AG04450 (cell line): ENCODE measurements at places on chromosomes 5 and 9.
A peak's percentile ranks its signal among the peaks of the same experiment; 100 is the strongest.

DNA sequence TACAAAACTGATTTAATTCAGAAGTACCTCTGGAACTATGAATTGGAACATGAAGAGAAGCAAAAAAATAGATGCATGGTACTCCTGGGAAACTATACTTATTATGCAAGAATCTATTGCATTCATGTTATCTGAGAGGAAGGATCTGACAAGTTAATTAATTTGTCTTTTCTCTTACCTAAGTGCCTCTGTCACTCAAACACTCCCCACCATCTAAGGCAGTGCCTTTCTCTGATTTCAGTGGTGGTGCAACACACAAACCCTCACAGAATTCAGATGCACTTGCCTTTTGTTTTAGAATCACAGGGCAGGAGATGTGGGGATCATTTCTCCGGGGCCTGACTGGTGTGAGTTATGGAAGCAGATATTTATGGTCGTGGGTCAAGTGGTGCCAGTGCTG, 52.5 kb upstream of the C9orf72 start:
- no peak for DNase-seq

DNA sequence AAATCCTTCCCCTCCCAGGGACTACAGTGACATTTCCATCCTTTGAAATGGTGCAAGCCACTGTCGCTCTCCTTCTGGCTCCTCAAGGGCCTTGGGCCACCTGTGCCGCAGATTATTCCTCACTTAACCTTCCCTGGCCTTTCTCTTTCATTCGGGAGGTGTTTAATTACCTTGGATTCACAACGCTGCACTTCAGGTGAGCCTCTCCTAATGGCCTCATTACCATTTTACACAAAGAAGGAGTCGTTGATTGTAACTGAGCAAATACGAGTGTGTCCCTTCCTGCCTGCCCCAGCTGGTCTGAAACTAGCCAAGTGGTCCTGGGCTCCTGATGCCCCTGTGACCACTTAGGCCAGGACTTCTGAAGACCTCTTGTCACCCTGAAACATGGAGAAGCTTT, 205.0 kb downstream of the CRB2 start:
- no peak for DNase-seq

GRCh38 chr5:41587668-41588067, 77.3 kb upstream of the PLCXD3 start:
- no peak for DNase-seq

- DNase-seq: no peak
Measured at GRCh38 chr5:107032629-107033028, 638.1 kb downstream of the EFNA5 start.

- no peak for DNase-seq
Measured at GRCh38 chr5:61362796-61363368, 30.8 kb downstream of the ZSWIM6 start.

- no peak for DNase-seq
Measured at GRCh38 chr9:3768286-3768685, 242.5 kb upstream of the RFX3 start.

DNA sequence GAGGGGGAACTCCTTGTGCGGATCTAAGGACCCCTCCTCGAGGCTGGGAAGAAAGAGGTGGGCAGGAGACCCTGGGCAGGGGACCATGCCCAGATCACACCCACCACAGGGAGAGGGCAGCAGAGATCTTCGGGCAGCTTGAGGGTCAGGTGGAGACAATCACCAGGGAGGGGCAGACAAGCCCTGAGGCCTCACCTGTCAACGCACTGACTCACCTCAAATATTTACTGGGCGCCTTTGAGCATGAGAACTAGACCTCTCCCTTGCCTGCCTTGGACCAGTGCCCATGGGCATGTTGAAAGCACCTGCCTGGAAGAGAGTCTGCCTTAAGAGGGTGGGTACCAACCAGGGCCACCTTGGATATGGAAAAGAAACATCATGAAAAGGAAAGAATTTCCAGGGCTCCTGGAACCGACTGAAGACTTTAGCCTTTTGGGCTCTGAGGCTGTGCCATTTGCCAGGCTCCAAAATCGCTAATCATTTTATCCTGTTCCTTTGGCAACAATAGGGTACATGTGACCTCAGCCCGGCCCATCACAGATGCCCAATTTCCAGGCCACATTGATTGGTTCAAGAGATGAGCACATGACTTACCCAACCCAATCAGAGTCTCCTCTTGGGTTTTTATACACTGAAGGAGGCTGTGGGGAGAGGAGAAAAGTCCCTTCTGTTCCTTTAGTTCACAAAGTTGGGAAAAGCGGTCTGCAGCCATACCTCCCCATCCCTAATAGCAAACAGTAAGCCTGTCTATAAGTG, 10.4 kb upstream of the SPINK4 start:
- DNase-seq: no peak

DNA sequence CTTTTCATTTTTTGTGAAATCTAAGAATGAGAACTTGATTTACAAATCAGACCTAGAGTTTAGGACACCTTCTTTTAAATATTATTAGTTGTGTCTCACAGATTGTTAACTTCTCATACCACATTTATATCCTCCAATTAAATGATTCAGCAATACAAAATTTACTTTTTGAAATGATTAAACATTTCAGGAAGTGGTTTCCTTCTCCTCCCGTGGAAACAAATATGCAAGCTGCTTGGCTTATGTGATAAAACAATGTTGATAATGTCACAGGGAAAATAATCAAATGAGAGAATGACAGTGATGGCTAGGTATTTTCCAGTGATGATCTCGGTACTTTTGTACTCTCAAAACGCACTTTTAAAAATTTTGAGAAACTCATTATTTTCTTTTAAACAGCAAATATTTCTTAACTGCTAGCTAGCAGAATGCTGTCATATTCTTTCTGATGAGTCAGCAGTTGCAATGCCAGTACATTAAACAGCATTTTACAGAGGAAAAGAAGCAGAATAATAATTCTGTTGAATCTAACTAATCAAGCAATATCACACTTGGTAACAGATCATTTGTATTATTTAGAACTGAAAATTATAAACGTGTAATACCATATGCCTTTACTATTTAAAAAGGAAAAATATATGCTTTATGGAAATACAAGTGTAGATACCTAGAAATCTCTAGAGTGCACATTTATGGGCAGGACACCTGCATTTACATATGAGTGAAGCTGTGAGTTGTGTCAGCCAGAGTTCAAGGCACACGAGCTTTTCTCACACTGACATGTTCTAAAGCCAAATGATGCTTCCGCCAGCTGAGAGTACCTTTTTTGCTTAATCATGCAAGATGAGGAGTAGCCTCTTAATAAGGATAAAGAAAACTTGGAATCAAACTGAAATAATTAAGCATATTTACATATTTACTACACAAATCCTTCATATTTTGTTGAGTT, 53.6 kb upstream of the CDH18 start:
- no peak for DNase-seq

GRCh38 chr5:144598451-144599068, 427.9 kb downstream of the KCTD16 start:
- DNase-seq: no peak

GRCh38 chr9:94655739-94656138, 16.4 kb upstream of the FBP1 start:
- DNase-seq: no peak

DNA sequence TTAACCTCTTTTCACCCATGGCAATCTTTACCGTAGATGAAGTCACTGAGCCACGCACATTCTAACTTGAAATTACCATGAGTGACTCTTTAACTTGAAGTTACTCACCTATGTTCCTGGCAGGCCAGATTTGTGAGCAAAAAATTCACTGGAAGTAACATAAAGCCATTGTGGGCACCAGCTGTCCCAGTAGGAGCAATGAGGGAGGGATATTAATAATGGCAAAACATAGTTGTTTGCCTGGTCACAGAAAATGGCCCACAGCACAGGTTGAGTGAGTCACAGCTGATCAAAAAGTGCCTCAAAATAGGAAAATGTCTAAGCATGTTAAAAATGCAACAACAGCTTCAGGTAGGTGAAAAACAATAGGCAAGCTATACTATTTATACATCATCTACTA, 146.6 kb downstream of the EFNA5 start:
- DNase-seq: no peak

DNA sequence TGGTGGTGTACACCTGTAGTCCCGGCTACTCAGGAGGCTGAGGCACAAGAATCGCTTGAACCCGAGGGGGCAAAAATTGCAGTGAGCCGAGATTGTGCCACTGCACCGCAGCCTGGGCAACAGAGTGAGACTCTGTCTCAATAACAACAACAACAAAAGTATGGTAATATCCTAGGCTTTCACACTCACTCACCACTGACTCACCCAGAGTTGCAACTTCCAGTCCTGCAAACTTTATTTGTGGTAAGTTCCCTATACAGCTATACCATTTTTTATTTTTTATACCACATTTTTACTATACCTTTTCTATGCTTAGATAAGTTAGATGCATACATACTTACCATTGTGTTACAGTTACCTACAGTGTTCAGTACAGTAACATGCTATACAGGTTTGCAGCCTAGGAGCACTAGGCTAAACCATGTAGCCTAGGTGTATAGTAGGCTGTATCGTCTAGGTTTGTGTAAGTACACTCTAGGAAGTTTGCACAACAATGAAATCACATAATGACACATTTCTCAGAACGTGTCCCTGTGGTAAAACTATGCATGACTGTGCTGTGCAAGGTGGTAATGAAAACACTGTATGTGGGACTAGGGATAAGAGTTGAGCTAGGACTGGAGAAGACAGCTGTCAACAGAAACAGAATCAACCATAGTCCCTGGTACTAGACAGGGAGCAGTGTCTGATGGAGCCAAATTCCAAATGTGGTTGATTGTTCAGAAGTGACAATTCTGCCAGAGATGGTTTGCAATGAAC, 109.5 kb upstream of the RAD23B start:
- DNase-seq: no peak

GRCh38 chr5:159681661-159682060, 234.6 kb upstream of the ADRA1B start:
- no peak for DNase-seq

- no peak for DNase-seq
Measured at GRCh38 chr9:37036776-37037502, 2.9 kb upstream of the PAX5 start.

- DNase-seq: peak; percentile 37
Measured at GRCh38 chr5:1763548-1763911, 36.1 kb downstream of the MRPL36 start.

GRCh38 chr5:154271936-154272514, 81.5 kb downstream of the GALNT10 start:
- DNase-seq: no peak

DNA sequence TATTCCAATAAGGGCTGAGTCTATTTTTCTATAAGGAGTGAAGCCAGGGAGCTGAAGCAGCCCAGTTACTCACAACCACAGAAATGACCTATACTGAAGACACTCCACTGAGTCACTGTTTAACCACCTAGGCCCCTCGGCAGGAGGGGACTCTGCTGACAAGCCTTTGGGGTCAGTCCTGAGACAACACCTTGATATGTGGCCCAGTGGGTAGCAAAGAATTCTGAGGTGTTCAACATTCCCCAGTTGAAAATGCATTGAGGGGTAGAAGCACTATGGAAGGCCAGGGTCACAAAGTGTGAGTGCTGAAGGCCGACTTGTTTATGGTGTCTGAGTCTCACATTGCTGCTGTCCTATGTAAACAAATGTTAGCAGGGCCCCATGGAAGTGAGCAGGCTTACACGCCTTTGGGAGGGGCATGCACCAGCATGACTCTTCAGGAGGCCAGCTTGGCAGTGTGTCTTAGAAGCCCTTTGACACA, 112.6 kb upstream of the NFIL3 start:
- DNase-seq: peak; percentile 26

GRCh38 chr5:143041972-143042770, 272.0 kb downstream of the ARHGAP26 start:
- DNase-seq: no peak

GRCh38 chr5:172690258-172691075, 49.4 kb downstream of the NEURL1B start:
- DNase-seq: no peak

DNA sequence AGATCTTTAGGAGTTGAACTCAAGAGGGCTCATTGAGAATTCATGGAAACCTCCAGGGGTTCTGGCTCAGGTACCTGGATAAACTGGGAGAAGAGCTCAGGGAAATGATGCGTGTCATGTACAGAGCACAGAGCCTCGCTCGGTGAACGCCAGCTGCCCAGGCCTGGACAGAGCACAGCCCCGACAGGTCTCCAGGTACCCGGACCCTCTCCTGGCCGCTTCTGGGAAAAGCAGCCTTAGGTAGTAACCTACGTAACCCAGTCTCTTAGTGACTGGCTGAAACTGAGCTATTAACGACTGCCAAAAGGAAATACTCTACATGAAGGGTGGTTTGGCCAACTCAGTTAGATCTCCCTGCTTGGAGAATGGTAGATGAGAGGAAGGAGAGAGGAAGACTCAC, 157.4 kb downstream of the TTLL11 start:
- no peak for DNase-seq

DNA sequence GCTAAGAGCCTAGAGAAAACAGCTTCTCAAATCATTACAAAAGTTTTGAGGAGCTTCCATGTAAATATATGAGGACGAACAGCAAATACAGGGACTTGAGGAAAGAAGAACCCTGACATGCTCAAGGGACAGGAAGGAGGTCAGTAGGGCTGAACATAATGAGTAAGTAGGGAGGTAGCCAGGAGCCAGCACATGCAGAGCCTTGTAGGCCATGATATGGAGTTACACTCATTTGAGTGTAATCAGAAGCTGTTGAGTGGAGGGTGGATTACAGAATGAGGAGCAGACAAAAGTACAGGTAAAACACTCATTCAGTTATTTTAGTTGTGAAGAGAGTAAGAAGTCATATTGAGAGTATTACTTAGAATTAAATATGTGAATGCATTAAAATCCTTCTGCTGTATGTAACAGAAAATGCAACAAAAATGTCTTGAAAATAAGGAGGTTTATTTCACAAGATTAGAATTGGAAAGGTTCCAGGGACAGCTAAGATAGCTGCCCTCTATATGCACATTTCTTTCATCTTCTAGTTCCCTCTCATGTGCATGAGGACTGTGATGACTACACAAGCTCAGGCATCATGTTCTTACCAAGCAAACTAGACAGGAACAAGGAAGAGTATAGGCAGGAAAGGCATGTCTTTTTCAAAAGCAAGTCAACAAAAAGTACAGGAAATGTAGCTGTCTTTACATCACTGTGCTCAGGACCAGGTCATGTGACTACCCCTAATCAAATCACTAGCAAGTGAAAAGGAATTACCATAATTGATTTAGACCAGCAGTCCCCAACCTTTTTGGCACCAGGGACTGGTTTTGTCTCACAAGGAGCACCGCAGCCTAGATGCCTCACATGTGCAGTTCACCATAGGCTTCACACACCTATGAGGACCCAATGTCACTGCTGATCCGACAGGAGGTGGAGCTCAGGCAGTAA, 87.2 kb downstream of the TMEM232 start:
- DNase-seq: no peak

DNA sequence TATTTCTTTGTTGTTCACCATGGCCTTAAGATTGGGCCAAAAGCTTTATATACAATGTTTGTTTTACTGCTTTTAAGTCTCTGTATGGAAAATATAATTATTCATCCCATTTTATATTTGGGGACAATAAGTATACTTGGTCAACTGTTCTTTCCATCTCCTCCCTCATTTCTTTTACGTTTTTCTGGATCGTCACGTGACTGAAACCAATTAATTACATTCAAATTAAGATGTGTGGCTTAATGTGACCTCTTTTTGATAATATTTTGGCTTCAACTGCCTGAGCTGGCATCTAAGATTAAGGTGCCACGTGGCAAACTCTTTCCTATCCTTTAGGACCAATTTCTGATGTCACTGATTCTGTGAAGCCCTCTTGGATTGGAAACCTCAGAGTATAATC, 250.1 kb upstream of the SGCD start:
- no peak for DNase-seq
